IMR-90 (cell line): ENCODE measurements at places on chromosomes 6 and 20.
A peak's percentile ranks its signal among the peaks of the same experiment; 100 is the strongest.

DNA sequence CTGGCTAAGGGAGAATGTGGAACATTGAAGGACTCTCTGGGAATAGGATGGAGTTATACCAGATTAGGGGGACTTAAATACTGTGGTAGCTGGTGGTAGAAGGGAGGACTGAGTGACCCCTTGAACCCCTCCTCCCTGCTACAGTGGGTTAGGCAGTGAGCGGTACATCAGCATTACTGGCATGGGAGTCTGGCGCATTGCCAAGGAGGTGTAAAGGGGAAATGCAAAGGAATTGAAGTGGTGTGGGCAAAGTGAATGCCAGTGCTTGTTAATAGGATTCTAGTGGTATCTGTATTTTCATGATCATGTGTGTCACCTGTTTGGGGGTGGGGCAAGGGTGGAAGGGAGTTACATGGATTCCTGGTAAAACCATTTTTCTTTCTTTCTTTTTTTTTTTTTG is 60.1 kb downstream of the GFRA4 start:
- DNase-seq: no peak

DNA sequence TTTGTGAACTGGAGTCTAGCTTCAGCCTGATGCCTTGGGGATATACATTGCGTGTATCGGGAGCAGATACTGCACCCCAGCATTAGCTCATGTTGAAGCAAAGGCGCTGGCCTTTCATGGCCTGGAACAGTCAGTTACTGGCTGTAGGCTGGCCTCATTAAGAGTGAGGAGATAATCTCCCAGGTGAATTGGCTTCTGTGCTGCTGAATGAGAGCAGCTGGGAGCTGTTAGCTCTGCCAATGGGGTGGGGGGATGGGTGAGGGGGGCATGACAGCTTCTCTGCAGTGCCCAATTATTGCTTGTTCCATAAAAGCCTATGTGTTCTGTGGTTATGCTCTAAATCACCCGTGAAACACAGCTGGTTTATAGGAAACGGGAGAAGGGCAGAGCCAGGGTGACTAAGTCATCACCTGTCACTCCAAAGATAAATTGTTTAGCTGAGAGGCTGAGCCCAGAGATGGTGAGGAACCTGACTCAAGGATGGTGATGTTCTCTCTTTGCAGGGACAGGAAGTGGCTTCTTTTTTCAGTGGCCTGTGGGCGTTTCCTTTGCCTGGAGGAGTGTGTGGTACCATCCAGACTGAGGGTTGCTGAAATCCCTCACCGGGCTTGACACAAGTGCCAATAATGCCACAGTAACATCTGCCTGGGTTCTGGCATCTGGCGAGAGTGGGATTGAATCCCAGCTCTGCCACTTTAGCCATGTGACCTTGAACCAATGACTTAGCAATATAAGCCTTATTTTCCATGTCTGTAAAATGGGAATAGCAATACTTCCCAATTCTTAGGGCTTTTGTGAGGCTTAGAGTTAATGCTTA is 170.8 kb downstream of the BCAS1 start:
- peak; percentile 87 for DNase-seq

GRCh38 chr6:7974938-7975763 is 64.6 kb upstream of the TXNDC5 start:
- peak; percentile 92 for DNase-seq

GRCh38 chr6:18577491-18577890 is 190.3 kb downstream of the RNF144B start:
- no peak for DNase-seq

DNA sequence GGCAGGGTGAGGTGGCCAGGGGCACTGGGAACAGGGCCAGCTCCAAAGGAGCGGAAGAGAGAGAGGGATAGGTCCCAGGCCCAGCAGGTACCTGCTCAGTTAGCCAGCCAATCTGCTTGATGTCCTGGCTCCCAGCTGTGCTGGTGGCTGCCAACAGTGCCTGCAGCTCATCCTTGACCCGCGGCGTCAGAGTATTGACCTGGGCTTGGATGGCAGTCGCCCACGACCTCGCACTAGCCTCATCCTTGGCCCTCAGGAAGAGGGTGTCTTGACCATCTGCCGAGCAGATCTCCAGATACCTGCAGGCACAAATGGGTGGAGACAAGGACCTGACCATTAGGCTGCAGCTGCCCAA is 11.1 kb upstream of the CDK5RAP1 start:
- no peak for DNase-seq

DNA sequence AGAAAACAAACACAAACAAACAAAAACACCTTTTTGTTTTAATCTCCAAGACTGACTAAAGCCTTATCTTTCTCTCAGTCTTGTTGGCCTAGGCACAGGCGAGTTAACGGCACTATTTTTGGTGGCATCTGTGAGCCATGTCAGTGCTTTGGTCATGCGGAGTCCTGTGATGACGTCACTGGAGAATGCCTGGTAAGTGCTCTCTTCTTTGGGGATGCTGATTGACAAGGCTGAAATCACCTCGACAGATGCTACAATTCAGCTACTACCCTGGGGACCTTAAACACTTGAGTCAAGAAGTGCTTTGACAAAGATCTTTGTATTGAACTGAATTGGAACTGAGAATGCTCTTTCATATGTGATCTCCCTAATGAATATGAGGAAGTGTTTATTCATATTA is 384.1 kb downstream of the LAMA2 start:
- no peak for DNase-seq

DNA sequence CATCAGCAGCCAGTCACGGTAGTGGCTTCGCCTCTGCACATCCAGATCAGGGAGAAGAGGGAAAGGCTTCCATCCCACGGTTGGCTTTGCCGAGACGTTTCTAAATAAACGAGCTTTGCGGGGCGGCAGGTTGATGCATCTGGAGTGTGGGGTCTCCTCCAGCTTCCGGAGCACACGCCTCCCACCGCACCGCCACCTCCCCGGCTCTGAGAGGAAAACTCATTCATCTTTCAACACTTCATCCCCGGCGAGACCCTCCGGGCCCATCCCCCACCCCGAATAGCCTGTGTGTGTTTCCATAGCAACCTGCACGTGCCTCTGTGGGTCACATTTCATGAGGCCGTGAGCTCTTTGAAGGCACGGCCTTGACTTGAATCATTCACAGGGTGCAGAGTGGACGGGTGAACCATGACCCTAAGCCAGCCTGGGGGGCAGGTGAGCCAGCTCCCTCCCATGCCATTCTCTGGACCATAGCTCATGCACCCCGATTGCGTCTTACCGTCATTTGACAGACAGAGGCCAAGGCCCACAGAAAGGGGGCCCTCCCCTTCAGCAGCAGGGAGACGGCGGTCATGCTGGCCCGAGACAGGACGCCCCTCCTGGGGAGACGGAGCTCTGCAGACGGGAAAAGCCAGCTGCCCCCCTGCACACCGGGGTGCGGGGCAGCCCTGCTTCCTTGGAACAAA is 16.2 kb upstream of the CHRNA4 start:
- no peak for DNase-seq

GRCh38 chr6:150940941-150941340 is 75.4 kb downstream of the MTHFD1L start:
- DNase-seq: peak; percentile 54

GRCh38 chr6:71510057-71510713 is 221.6 kb downstream of the OGFRL1 start:
- DNase-seq: peak; percentile 84

DNA sequence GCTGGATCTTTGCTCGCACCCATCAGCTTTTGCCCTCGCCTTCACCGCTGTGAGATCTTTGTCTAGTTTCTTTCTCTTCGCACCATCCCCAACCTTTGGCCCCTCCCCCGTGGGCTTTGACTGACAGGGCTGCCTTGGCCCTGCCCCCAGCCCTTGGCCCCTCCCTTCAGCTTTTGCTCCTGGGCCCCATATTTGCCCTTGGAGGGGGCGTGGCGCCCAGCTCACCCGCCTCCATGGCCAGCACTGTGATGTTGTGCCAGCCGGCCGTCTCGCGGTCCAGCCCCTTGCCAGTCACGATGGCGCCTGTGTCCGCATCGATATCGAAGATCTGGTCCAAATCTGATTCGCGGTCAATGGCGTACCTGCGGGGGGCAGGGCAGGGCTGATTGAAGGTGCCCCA is 81.1 kb downstream of the CD40 start:
- no peak for DNase-seq

GRCh38 chr6:33128318-33128717 is 52.5 kb downstream of the HLA-DPB1 start:
- DNase-seq: no peak

- no peak for DNase-seq
Measured at GRCh38 chr6:135181333-135182070, 394 bp downstream of the MYB start.
